ENCODE measurements at places on chromosomes 7 and 10.

GRCh38 chr10:108500396-108500795 lies 1335.9 kb upstream of the SORCS1 start:
- DNase-seq = no peak

DNA sequence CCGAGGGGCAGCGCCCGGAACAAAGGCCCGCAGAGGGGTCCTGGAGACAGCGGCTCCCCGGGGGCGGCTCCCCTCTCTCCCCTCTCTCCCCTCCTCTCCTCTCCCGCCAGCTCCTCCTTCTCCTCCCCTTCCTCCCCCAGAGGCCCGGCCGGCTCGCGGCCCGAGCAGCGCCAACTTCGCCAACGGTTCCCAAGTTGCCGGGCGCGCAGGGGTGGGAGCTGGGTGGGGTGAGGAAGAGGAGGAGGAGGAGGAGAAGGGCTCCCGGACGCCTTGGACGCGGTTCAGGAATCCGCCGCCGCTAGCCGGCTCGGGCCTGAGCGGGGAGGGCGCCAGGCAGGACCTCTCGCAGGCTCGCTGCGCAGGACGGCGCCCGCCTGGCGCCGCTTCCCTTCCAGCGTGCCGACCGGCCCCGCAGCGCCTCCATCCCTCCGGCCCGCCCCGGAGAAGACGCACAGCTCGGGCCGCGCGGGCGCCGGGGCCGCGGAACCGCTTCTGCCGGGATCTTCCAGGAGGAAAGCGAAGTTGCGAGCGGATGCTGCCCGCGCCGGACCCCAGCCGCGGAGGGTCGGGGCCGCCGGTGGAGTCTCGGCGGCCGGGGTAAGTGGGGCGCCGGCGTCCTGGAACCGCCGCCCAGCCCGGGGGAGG lies at the start of gene CHST3:
Gene CHST3 (plus strand): TSS at position 298 of the 645 bp plus-strand sequence. CDS start 41,448 bp downstream, outside the sequence.
- DNase-seq = no peak

DNA sequence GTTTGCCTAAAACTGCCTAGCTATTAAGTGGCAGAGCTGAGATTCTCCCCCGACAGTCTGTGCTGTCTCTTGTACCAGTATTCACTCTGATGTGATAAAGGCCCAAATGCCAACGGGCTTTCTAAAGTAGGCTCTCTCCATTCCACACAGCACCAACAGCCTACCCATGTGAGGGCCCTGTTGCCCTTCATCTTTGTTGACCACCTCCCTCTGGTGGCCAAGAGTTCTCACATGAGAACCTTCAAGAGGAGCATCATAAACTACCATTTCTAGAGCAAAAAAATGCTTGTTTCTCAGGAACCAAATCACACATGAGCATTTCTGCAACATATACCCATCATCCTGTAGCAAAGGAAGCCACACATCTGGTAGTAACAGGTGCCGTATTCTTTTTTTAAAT lies 185.8 kb downstream of the GRM8 start:
- DNase-seq = no peak

DNA sequence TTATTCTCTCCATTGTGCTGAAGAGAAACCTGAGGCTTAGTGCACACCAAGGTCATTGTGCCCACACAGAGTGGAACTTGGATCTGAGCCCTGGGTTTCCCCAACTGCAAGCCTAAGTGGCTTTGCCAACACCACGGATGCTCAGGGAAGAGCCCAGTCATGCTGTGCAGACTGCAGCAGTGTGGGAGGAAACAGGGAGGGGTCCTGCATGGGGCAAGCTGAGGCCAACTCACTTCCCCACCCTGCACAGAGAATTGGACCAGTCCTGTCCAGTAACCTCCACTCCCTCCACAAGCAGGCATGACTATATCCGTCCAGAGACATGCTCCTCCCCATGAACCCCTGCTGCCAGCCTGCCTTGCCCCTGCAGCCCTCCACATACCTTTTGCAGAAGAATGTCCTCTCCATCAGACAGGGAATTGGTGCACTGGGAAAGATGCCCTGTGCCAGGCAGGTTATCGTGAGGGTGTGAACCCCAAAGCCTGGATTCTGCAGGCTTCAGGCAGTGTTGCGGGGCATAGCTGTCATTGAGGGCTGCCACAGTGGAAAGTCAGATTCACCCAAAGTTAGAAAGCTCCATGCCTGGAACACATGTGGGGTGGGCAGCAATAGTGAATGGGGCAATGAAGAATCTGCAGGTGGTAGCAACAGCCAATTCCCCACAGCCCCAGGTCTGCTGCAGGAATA lies 44.9 kb downstream of the DRGX start:
- DNase-seq = no peak

DNA sequence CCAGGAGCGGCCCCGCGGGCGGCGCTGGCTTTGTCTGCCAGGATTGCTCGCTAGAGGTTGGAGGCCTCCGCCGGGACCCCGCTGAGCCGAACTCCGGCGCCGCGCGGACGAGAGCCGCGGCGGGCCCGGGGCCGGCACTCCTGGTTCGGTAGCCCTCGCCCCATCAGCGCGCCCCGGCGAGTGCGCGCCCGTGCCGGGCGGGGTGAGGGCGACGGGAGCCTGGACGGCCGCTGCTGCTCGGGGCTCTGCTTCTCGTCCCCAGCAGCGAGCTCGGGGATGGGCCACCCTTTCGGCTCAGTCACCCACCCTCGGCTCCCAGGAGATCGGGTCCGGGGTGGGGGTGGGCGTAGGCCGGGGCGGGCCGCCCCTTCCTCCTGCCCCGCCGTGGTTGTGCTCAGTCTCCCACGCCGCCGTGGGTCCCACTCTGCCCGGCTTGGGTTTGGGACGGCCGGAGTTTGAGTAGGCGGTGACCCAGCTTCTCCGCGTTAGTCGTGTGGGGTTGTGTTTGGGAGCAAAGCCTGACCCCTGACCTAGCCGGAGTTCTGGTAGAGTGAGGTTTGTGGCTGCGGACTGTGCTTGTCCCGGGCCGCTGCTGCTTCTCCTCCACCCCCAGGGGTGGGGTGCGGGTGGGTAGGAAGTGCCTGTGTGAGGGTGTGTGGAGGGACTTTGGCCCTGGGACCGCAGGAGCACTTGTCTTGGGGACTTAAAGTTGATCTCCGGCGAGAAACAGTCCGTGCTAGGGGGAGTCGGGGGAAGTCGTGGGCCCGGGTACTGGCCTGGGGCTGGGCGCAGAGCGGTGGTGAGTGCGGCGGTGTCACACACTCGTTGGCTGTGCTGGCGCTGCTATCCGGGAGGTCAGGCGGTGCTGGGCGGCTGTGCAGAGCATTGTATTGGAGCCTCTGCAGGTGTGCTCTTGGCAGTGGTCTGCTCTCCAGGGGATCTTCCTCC lies 677 bp downstream of the TSPAN14 start:
- DNase-seq = peak; percentile 76

GRCh38 chr7:17983221-17984062 lies 43.1 kb upstream of the SNX13 start:
- DNase-seq = no peak

DNA sequence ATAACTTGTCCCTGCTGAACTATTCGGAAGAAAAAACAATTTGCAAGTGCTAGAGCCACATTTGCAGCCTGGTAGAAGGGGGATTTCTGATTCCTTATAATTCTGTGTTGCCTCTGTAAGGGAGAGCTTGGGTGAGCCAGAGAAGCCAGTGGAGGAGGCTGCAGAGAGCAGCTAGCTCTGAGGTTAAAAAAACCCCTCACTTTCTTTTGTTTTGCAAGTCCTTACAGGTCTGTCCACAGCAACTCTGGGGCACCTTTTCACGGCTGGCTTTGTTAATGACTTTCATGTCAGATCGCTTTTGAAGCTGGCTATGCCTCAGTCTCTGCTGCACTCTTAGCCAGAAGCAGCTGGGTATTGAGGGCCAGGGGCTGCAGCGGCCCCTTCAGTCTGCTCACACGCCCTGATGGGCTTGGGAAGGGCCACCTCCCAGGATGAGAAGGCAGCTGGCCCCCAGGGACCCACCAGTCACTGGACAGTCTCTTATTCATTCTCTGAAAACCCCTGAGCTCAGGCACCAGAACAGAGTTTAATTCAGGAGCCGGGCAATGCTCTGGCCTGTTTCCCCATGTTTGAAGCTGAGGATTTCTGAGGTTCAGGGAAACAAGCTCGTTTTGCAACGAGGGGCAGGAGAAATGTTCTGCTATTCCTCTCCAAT lies 30.9 kb downstream of the TRIM8 start:
- peak; percentile 54 for DNase-seq

DNA sequence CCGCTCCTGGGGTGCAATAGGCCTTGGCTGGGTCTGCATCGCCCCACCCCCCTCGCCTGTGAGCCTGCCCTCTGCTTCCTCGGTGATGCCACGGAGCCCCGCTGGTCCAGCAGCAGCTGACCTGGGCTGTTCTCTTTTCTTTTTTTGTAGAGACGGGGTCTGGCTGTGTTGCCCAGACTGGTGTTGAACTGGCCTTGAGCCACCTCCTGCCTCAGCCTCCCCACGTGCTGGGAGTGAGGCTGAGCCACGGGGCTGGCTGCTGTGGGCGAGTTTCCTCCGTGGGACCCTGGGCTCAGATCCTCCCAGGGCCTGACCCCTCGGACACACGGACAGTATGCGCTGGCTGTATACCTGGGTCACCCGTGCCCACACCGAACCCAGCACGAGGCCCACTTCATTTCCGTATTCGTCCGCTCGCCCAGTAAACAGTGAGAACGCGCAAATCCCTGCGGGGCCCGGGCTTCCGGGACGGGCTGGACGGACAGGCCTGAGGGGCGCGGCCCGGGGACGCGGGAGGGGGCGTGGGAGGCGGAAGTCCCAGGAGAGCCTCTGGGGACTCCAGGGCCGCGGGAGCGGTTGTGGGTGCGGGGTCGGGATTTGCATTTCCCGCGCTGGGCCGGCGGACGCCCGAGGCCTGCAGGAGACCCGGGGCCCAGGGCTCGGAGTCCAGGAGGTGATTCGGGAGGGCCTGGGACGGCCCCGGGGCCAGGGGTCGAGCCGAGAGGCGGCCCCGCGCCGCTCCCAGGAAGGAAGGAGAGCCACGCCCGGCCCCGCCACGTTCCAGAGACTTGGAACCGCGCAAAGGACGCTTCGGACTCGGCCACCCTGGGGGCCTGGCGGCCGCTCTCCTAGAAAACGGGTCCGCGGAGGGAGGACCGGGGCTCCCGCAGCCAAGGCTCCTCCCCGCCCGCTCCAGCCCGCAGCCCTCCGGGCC lies 57.7 kb upstream of the DNAJB6 start:
- DNase-seq = peak; percentile 62

DNA sequence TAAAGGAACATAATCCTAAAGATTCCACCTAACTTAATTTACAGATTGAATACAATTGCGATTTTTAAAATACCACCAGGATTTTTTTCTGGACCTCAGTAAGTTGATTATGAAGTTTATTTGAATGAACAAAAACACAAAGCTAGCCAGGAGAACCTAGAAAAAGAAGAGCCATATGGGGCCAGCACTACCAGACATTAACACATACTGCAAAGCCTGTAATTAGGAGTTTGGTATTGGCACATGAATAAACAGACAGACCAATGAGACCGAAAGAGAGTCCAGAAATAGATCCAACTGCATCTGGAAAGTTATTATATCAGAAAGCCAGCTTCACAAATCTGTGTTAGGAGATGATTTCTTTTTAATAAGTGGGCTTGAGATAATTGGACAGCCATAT lies 105.5 kb upstream of the CHST15 start:
- DNase-seq = no peak

DNA sequence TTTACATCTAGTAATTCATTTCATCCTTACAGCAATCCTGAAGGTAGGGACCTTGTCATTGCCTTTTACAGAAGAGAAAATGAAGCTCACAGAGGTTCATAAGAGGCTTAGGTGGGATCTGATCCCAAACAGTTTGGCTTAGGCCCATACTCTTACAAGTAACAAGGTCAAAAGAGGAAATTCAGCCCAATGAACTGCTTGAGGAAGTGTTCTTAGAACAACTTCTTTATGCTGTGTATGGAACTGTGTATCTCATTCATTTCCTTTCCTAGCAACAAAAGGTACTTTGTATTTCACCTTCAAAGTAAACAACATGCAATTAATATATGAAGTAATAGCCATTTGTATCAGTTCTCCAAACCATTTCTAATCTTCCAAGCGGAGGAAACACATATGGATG lies 79.3 kb downstream of the AVL9 start:
- no peak for DNase-seq

GRCh38 chr10:92834986-92835385 lies 13.3 kb upstream of the EXOC6 start:
- DNase-seq = no peak

DNA sequence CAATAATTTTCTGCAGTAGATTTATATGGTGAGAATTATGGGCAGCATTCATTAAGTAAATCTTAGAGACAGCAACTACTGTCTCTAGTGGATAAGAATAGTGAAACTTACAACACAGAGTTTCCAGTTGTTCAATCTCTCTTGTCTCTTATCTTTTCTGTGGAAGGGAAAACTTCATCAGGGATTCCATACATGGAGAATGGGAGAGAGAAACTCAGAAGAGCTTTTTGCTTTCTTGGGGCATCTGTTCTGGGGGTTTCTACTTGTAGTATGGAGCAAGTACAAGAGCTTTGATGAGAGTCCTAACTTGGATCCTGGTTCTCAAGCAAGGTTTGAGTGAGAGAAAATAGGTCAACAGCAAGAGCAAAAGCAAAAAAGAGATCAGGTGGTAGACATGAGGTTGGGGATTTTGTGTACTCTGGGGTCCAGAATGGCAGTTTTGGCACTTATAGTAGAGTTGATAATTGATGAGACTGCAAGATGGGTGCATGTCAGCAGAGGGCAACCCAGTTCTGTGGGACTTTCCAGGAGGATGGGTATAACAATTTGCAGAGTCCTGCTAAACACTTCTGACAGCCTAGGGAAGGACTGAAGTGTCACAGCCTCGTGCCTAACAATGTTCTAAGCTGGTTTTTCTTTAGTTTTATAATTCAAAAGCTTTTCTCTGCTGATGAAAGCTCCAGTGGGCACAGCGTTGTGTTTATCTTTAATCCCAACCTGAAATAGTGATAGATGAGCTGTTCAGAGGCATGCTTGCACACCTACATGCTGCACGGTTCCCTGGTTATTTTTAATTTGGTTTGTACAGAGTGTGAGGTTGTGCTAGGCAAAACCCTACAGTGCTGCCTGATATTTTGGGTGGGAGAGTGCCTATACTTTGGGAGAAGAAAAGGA lies 32.0 kb upstream of the STRIP2 start:
- no peak for DNase-seq

Data from activated effector memory CD4-positive, alpha-beta T cell treated with anti-CD3 and anti-CD28 coated beads, Interleukin-2, amount 50 U/mL, for 16 hours (primary cell).